ENCODE measurements at places on chromosomes 11 and 22. TPM values are rescaled to one million over a fixed set of nuclear protein-coding genes. Genes with fewer than 3 reads are reported as not detected.
A peak's percentile ranks its signal among the peaks of the same experiment; 100 is the strongest.

- no peak for DNase-seq
These were observed 15.7 kb upstream of the TYR start for GRCh38 chr11:89161949-89162348.

- no peak for DNase-seq
These were observed 703.3 kb upstream of the CCDC179 start for GRCh38 chr11:23563591-23563990.

- DNase-seq: no peak
These were observed 272.0 kb upstream of the SESN3 start for GRCh38 chr11:95503047-95503446.

- peak; percentile 23 for DNase-seq
These were observed 969 bp downstream of the CCDC117 start for GRCh38 chr22:28773461-28773867.

SCGB1D2 gene
- not detected for polyA plus RNA-seq

GRCh38 chr22:46761017-46761416, 1.4 kb upstream of the TBC1D22A start:
- DNase-seq: no peak

GRCh38 chr22:38313384-38313955, 3.8 kb downstream of the CSNK1E start:
- peak; percentile 82 for DNase-seq

DNA sequence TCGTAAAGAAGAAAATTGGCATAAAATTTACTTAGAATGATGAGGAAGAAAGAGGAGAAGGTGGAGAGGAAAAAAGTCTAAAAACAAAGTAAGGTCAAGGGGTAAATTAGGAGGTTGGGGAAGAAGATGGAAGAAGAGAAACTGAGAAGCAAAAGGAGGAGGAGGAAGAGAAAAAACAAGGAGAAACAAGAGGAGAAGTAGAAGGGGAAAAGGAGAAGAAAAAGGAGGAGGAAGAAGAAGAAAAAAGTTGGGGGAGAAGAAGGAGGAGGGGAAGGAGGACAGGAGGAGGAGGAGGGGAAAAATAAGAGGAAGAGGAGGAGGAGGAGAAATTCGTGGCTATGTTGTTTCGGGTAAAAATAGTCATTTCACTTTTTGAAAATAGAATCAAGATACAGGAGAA, 42.4 kb downstream of the IL10RA start:
- DNase-seq: no peak

GRCh38 chr11:61873588-61874376, 17.6 kb downstream of the FADS3 start:
- no peak for DNase-seq

GRCh38 chr11:132055296-132055695, 684.9 kb downstream of the NTM start:
- no peak for DNase-seq

GLYAT gene
- polyA plus RNA-seq: 0.18 TPM

DNAJC24 gene
- 32.6 TPM for polyA plus RNA-seq

DNA sequence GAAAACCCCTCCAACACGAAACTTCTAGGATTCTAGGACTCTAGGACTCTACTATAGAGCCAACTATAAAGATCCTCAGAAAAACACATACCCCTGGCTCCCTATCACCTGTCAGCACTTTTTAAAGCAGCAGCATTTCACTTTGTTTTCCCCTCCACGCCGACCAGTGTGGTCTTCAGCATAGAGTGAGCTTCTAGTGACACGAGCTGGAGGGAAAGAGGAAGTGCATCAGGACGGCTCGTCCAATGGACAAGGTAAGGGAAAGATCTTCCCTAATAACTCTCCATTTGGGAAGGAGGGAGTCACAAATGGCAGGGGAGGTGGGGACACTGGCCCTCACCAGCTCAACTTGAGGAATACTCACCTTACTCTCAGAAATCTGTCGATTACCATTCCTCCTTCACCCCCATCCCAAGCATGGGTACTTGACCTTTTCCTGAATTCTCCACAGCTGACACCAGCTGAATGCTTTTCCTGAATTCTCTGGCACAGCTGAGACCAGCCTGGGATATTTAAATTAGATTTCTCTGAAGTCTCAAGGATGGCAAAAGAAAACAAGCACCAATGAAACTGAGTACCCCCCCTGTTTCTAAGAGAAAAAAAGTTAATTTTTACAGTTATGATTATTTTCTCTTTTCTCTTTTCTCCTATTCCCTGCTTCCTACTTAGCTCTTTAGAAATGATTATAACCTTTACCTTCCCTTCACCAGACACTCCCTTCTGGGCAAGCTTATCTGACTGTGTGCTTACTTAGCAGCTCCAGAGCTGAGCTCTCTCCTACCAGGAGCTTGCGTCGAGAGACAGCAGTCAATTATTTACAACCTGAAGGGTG, 33.3 kb upstream of the NNMT start:
- peak; percentile 50 for DNase-seq

MACROD1 gene
- polyA plus RNA-seq: 26.7 TPM

DNA sequence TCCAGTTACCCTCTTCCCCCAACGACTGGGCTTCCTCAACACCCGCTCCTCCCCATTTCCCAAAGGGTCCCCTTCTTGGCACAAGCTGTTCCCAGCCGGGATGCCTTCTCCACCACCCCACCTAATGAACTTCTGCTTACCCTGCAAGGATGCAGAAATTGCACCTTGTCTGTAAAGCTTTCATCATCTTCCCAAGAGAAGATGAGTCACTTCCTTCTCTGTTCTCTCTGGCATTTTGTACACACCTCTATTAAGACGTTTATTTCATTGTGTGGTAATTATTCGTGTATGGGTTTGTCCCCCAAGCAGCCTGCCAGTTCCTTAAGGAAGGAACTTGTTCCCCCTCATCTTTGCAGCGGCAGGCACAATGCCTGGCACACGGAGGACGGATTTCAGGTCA, 351.1 kb downstream of the CADM1 start:
- DNase-seq: no peak

PIH1D2 gene
- polyA plus RNA-seq: 6.5 TPM

- DNase-seq: no peak
These were observed 174.8 kb downstream of the C11orf91 start for GRCh38 chr11:33525789-33526188.

DDI1 gene
- not detected for polyA plus RNA-seq

GAL gene
- polyA plus RNA-seq: 0.14 TPM

OR6A2 gene
- polyA plus RNA-seq: not detected

DNA sequence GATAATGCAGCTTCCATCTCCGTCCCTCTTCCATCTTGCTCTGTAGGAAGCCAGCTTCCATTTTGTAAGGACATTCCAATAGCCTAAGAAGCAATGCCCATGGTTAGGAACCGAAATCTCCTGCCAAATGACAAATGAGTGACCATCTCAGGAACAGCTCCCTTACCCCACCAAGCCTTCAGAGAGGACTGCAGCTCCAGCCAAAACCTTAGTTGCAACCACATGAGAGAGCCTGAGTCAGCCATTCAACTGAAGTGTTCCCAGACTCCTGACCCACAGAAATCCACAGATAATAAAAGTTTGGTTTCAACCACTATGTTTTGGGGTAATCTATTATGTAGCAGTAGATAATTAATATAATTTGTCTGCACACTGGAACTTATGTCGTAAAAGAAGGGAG, 51.7 kb upstream of the LDLRAD3 start:
- DNase-seq: no peak

DNA sequence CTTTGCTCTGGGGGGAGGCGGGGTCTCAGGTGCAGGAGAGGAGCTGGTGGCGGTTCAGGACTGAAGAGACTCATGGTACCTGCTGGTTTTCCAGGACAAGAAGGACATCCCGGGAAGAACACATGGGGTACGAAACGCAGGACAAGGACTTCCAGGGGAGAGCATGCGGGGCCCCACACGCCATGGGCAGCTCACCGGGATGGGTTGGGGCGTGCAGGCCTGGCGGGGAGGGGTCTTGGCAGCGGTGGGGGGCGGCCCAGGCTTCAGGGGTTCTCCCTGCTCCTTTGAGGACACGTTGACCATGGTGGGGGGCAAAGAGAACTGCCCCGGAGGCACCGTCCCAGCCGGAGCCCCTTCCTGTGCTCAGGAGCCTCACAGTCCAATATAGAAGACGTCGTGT, 673.2 kb downstream of the BRD1 start:
- DNase-seq: no peak

GRCh38 chr11:92050305-92050704, 174.3 kb upstream of the FAT3 start:
- DNase-seq: no peak

GRCh38 chr22:46976143-46976542, 213.7 kb downstream of the TBC1D22A start:
- DNase-seq: no peak

NCAPH2 gene
- polyA plus RNA-seq: 35.9 TPM

NXPE4 gene
- polyA plus RNA-seq: not detected

DNA sequence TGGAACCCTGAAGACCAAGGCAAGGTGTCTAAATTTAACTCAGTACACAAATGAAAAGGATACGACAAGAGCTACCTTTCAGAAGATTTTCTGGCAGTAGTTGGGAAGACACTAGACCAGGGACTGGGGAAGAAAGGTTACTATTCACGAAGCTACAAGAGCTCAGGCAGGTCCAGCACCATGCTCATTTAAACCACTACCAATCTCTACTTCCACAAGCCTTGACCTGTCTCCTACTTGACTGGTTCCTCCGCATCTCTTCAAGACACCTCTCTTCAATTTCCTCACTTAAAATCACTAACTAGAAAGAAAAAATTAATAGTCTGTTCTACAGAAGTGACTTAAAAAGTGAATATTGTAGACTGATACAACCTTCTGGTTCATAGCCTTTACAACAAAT, 22.9 kb downstream of the TCF20 start:
- DNase-seq: no peak

KRTAP5-2 gene
- polyA plus RNA-seq: not detected

DNA sequence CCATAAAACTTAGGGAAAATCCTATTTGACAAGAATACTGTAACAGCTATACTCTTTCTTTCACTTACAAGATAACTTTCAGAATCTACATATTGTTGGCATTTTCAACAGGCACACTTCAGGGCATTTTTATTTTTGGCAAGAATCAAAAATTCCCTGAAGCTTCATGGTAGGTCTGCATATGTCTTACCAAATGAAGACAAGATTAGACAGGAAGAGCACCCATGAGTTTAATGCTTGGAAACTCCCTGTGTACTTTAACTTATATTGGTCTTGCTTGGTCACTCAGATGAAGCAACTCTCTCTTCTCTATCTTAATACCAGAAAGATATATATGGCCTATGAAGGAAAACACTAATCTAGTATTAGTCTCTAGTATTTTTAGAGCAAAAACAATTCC, 137.7 kb downstream of the ATG16L2 start:
- DNase-seq: no peak

DNA sequence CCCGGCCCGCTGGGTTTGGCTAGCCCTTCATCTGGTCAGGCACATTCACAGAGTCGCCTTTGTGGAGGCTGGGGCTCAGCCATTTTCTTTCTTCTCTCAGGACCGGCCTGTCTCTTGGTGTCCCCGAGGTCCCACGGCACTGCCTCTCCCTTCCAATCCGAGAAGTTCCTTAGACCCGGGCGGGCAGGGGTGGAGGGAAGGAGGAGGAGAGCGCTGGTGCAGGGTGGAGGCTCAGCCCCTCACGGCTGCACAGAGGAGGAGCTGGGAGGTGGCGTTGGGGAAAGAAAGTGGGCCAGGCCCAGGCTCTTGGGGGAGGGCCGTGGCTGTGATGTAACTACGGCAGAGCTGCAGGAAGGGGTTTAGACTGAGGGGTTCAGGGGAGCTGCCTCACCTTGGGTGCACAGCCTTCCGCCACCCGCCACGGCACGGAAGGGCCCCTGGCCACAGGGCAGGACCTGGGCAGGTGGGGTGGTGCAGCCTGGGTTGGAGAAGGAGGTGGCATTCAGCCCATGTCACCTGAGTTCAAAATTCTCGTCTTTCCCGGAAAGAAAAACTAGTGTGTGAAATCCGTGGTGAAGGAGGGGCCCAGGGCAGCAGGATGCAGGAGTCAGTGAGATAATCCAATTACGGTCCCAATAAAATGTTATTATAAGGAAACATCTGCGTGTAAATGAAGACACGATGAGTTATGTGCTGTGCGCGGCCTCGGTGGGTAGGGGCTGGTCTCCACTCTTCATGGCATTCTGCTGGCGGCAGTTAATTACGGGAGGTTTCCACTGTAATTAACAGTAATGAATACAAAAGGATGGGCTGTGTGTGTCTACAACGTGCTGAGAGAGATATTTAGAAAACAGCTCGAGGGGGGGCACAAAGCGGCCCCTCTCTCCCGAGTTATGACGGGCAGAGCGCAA, 1.7 kb downstream of the BRSK2 start:
- DNase-seq: no peak
